ENCODE measurements at places on chromosomes 7 and 10.

DNA sequence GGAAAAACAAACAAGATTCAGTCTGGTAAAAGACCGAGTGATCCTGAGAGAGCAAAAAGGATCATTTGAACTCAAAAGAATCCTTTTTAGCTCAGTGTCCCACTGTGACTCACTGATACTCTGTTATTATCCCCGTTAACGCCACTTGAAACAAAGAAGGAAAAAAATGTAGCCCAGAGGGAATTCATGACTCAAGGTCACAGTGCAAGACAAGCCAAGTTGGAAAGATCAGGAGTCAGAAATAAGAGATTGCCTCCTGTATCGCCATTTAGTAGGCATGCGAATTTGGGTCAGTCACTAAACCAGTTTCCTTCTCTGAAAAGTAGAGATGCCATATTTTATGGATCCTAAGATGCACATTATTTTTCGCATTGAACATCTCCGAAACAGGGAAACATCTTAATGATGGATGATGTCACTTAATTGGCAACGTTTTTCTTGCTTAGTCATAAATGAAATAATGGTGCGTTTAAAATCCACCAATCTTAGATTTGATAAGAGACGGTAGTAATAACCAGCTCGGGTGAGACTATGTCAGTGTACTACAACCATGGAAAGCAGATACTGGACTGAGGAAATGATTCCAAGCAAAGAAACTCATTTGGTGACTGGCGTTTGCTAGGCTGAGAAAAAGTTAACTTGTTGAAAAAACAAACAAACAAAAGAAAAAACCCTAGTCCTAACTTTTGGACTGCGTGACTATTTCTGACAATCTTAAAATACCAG, 502.0 kb upstream of the CELF2 start:
- no peaks in the 10 kb centered on the region for H3K36me3 ChIP-seq
- H3K4me3 ChIP-seq = peak overlapping the region; percentile 51
- no peaks in the 10 kb centered on the region for H3K27me3 ChIP-seq
- no peak overlapping the region for H3K27ac ChIP-seq
- peak; percentile 46 for DNase-seq
- H3K4me1 ChIP-seq = no peaks in the 10 kb centered on the region

DNA sequence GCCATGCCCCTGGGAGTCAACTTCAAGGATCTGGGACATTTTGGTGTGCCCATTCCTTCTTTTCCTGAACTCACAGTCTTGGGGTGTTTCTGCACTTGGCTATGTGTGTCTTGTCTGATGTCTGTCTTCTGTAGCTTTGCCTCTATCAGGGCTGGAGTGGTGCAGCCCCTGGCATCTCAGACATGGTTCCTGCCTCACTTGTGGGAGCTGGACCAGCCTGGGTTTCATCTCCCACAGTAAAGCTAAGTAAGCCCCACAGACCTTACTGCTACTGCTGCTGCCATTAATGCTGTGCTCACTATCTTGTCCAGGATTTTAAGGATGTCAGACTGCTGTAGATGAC, 59.0 kb downstream of the ADCYAP1R1 start:
- no peaks in the 10 kb centered on the region for H3K4me1 ChIP-seq
- H3K36me3 ChIP-seq = no peaks in the 10 kb centered on the region
- no peak overlapping the region for H3K27ac ChIP-seq
- DNase-seq = no peak

DNA sequence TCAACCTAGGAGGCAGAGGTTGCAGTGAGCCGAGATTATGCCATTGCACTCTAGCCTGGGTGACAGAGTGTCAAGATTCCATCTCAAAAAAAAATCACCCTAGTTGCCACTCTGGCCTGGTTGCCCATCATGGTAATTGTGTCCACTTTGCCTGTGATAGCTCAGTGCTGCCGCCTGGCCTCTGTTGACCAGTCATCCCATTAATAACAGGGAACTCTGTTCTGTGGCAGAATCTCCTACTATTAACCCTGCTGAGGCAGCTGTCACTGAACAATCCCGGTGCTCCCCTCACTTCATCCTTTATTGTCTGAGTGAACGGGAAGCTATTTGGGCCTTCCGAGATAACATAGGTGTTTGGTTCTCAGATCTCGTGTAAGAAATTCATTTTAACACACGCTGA, 14.6 kb downstream of the ZNF3 start:
- no peak for DNase-seq
- peaks cover 76% of the 10 kb centered on the region for H3K36me3 ChIP-seq
- no peaks in the 10 kb centered on the region for H3K27me3 ChIP-seq
- H3K4me1 ChIP-seq = no peaks in the 10 kb centered on the region
- H3K27ac ChIP-seq = no peak overlapping the region

DNA sequence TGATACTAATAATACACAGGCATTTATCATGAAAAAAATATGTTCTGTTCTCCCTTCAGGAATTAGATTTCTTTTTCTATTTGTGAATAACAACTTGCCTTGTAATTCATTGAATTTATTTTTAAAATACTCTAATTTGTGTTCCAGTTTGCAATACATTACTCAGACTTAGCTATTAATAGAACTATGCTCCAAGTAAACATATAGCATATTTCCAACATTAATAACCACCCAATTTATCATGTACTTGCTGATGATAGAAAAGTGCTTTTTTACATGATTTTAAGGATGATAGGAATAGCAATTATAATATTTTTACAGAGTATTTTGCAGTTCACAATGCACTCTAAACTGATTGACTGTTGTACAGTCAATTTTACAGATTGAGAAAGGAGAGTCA, 338.8 kb upstream of the SEMA3D start:
- no peaks in the 10 kb centered on the region for H3K36me3 ChIP-seq
- H3K4me3 ChIP-seq = no peak overlapping the region

DNA sequence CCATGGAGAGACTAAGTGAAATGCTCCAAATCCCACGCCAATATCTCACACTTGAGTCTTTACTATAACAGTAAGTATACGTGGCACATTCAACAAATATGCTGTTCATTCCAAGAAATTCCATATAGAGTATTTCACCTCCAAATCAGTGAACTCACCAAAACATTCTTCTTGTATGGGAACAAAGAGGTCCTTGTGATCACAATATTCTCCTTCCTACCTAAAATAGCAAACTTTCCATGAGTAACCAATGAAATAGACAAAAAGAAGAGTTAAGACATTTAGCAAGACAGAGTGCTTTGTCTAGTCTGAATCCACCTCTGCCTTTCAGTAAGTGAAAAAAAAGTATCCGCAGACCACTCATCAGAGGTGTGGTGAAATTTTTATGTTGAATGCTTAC, 77.3 kb upstream of the NXPH1 start:
- no peak overlapping the region for H3K27ac ChIP-seq
- no peaks in the 10 kb centered on the region for H3K27me3 ChIP-seq
- H3K36me3 ChIP-seq = no peaks in the 10 kb centered on the region
- H3K4me1 ChIP-seq = no peaks in the 10 kb centered on the region
- no peak overlapping the region for H3K4me3 ChIP-seq

- no peak overlapping the region for H3K27ac ChIP-seq
- DNase-seq = no peak
- no peak overlapping the region for H3K4me3 ChIP-seq
Observed at GRCh38 chr10:93138113-93138870, 64.6 kb downstream of the CYP26A1 start.

DNA sequence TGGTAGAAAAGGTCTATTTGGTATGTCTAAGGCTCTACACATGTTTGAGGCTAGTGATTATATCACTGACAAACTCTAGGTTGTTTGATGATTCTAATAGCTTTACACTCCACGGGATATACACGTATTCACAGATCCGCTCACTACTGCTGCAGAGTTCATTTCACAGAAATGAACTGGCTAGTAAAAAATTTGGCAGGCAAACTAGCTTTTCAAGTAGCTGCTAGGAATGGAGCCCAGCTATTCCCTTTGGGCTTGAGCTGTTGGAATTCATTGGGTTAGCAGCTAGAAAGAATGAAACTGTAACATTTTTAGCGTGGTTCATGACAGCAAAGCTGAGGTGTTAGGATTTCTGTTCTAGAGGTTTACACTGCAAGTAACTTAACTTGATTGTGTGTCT, 37.6 kb downstream of the R3HCC1L start:
- peaks cover 38% of the 10 kb centered on the region for H3K36me3 ChIP-seq
- no peaks in the 10 kb centered on the region for H3K4me1 ChIP-seq
- DNase-seq = no peak
- H3K27me3 ChIP-seq = no peaks in the 10 kb centered on the region

DNA sequence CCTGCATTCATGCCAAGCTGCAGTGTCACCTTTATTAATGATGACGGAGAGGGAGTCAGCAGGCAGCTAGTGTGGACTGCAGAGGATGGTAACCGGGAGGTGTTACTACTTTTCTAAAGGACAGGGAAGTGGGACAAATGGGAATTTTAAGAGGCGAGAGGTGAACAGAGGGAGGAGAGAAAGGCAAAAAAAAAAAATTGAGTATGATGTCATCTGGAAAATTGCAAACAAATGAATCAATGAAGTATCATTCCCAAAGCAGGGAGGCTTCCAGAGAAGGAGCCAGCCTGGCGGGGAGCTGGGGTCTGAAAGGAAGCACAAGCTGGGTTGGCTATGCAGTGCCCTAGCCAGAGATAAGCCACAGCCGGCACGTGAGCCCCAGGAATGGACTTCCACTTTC, 12.9 kb downstream of the FRG2B start:
- H3K27ac ChIP-seq = no peak overlapping the region
- no peak for DNase-seq
- H3K36me3 ChIP-seq = no peaks in the 10 kb centered on the region
- H3K27me3 ChIP-seq = peaks cover 3% of the 10 kb centered on the region
- H3K4me1 ChIP-seq = no peaks in the 10 kb centered on the region

DNA sequence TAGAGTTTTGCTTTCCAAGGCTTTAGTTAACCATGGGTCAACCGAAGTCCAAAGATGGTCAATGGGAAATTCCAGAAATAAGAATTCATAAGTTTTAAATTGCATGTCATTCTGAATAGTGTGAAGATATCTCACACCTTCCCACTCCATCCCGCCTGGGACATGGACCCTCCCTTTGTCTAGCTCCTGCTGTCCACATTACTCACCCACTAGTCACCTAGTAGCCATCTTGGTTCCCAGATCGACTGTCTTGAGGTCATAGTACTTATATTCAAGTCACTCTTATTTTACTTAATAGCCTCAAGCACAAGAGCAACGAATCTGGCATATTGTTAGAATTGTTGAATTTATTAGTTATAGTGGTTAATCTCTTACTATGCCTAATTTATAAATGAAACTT, 366.6 kb downstream of the PRPF18 start:
- DNase-seq = no peak
- H3K36me3 ChIP-seq = no peaks in the 10 kb centered on the region
- no peak overlapping the region for H3K27ac ChIP-seq
- H3K4me3 ChIP-seq = no peak overlapping the region
- H3K4me1 ChIP-seq = peaks cover 3% of the 10 kb centered on the region

GRCh38 chr10:125084191-125084613, 76.2 kb downstream of the CTBP2 start:
- peak overlapping the region; percentile 17 for H3K4me3 ChIP-seq
- H3K36me3 ChIP-seq = peaks cover 34% of the 10 kb centered on the region
- H3K27ac ChIP-seq = peak overlapping the region; percentile 51
- H3K4me1 ChIP-seq = peaks cover 40% of the 10 kb centered on the region
- DNase-seq = peak; percentile 94
- no peaks in the 10 kb centered on the region for H3K27me3 ChIP-seq

GRCh38 chr10:110035070-110035921, 27.5 kb downstream of the ADD3 start:
- no peaks in the 10 kb centered on the region for H3K36me3 ChIP-seq
- peaks cover 3% of the 10 kb centered on the region for H3K4me1 ChIP-seq
- no peak overlapping the region for H3K27ac ChIP-seq
- DNase-seq = no peak

- no peak overlapping the region for H3K4me3 ChIP-seq
- H3K27ac ChIP-seq = no peak overlapping the region
- H3K36me3 ChIP-seq = peaks cover 62% of the 10 kb centered on the region
- DNase-seq = no peak
Observed at GRCh38 chr10:127044186-127044585, 139.0 kb downstream of the DOCK1 start.

- H3K27me3 ChIP-seq = peaks cover 62% of the 10 kb centered on the region
- no peaks in the 10 kb centered on the region for H3K4me1 ChIP-seq
- H3K36me3 ChIP-seq = no peaks in the 10 kb centered on the region
- H3K27ac ChIP-seq = no peak overlapping the region
- no peak overlapping the region for H3K4me3 ChIP-seq
Observed at GRCh38 chr10:71126432-71126831, 85.9 kb upstream of the UNC5B start.

- H3K4me3 ChIP-seq = no peak overlapping the region
- H3K27me3 ChIP-seq = no peaks in the 10 kb centered on the region
- no peak for DNase-seq
- no peak overlapping the region for H3K27ac ChIP-seq
- H3K4me1 ChIP-seq = peaks cover 9% of the 10 kb centered on the region
Observed at GRCh38 chr10:101607124-101607523, 19.0 kb downstream of the DPCD start.

GRCh38 chr10:90872648-90873020, 860 bp downstream of the RPP30 start:
- H3K36me3 ChIP-seq = peaks cover 6% of the 10 kb centered on the region
- H3K27ac ChIP-seq = no peak overlapping the region
- peaks cover 12% of the 10 kb centered on the region for H3K27me3 ChIP-seq
- peak overlapping the region; percentile 89 for H3K4me3 ChIP-seq

DNA sequence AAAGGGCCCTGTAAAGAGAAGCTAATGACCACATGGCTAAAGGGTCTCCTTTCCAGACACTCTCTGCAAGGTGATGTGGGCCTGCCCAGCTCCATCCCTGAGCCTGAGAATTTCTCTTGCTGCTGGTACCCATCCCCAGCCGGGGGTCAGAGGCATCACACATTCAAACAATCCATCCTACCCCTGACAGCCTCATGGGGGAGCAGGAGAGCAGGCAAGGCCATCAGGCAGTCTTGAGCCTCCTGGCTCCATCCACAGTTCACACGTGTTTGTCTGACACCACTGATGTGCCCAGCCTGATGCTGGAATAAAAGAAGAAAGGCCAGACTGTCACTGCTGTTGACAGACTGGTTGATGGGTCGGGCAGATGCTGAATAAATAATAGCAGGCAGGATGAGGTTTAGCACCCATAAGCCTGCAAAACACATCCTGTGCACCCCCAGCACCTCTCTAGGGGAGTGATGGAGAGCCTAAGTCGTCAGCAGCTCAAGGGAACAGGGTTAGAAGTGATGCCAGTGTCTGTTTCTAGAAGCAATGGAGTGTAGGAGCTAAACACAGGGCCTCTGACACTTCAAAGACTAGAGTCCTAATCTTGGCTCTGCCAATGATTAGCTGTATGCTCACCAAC, 43.5 kb downstream of the TLL2 start:
- DNase-seq = no peak
- H3K27ac ChIP-seq = no peak overlapping the region
- peaks cover 93% of the 10 kb centered on the region for H3K27me3 ChIP-seq
- no peak overlapping the region for H3K4me3 ChIP-seq
- H3K4me1 ChIP-seq = peaks cover 4% of the 10 kb centered on the region

DNA sequence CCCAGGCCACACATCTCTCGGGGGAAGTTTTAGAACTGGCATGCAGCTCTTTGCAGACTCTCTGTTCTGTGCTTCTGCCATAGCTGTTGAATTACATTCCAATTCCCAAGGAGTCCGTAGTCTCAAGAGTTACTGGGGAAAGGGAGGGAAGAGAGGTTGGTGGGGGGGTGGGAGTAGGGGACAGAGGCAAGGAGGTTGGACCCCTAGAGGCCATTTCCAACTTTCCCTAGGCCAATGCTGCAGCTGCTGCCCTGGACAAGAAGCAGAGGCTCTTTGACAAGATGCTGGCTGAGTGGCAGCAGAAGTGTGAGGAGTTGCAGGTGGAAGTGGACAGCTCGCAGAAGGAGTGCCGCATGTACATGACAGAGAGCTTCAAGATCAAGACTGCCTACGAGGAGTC, 23.8 kb downstream of the MYH16 start:
- no peaks in the 10 kb centered on the region for H3K4me1 ChIP-seq
- no peak for DNase-seq
- no peaks in the 10 kb centered on the region for H3K27me3 ChIP-seq
- H3K4me3 ChIP-seq = no peak overlapping the region
- no peak overlapping the region for H3K27ac ChIP-seq
